NCI-H2081 (cell line): ENCODE measurements at places on chromosomes 3 and 15.

DNA sequence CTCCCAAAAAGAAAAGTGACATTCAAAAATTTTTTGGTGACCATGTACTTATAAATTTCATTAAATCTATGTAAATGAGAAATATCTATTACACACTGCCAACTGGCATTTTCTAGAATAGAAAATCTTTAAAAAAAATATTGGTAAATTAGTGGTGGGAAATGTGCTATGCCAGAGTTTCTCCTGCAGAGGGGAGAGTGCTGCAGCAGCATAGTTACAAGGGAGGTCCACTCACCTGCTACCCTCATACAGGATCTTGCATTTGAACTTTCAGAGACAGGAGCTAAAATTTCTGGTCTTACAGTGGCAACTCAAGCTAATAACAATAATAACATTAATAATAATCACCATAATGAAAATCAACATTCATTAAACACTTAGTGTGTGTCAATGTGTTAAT is 459.6 kb downstream of the NSUN3 start:
- DNase-seq, result peak; percentile 10

- peak; percentile 64 for DNase-seq
Measured at GRCh38 chr3:52056521-52056967, at the start of gene DUSP7. Gene DUSP7, minus strand, starts transcription at chr3:52056571. Its CDS starts 205 bp downstream, at chr3:52056366.

DNA sequence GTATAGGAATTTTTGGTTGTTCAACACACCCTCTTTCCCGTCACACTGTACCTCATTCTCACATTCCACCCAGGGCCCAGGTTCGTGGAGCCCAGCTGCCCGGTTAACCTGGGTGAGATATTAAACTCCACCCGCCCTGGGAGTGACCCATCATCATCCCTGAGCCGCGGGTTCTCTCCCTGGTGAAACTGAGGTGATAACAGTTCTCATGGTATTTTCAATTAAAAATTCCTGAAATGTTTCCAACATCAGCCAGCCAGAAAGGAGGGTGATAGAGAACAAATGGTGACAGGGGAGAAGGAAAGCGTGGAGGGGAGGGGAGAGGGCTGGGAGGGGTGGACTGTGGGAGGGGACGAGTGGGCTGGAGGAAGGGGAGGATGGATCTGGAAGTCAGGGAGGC is 148.8 kb downstream of the ALDH1A2 start:
- no peak for DNase-seq

DNA sequence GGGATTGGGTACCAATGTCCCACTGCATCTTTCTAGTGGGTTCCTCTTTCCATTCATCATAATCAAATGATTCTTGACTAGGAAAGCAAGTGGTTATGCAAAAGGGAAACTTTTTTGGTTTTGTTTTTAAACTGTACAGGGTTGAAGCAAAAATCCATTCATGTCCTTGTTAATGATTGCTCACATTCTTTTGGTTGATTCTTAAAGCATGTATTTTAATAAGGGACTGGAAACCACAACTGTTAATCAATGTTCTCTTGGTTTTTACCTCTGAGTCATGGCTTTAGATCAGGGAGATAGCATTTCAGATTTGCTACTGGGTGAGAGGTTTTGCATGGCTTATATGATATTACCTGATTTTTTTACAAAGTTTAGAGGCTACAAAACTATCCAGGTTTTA is 371.7 kb upstream of the RGMA start:
- no peak for DNase-seq

DNA sequence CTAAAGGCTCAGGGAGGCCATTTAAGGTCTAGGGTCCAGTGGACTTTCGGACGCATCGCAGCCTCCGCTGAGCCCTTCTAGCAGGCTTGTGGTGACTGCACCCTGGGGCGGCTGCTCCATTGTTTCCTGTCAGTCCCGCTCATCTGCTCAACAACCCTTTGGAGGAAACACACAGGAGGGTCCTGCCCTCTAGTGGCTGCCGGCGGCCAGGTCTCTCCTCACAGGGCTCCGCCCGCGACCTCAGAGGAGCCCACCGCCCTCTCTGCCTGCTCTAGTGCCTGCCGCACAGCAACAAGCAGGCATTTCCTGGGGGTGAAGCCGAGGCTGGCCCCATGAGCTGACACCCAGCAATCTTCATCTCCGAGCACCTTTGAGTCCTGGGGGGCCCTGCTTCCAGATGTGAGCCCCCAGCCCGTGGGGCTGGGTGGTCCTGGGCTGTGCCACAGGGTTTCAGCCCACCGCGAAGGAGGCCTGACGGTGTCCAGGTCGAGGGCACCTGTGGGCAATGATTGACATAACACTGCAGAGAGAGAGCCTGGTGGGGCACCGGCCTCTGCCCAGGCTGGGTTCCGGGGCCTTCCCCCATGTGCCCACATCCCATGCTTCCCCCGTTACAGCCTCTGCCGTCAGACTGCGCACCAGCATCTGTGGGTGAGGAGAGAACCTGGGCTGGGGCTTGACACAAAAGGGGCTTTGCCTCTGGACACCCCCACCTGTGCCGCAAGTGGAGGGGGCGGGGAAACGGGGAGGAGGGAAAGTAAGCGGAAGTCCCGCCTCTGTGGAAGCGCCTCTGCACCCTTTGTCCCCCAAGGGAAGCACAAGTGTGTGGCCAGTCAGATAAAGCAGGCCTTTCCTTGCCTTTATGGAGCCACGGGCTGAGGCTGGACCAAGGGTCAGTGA is 27.0 kb upstream of the SFMBT1 start:
- DNase-seq, result peak; percentile 71

- no peak for DNase-seq
Measured at GRCh38 chr15:36426691-36427090, 152.7 kb upstream of the CDIN1 start.

DNA sequence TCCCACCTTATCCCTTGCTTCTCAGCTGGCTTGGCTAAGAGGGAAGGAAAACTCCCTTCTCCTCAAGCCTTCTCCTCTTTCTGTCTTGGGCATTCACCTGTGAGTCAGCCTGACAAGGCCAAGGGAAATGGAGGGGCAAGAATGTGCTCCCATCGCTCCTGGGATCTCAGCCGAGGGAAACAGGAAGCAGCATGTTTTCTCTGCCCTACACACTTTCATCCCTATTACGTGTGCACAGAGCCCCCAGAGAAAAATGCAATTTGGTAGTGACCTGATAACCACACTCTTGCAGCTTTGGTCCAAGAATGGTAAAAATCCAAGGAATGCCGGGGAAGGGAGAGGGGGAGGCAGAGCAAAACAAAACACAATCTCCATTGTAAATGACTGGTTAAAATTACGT is 32.9 kb upstream of the MTMR10 start:
- no peak for DNase-seq

- no peak for DNase-seq
Measured at GRCh38 chr3:189593581-189593980, 37.6 kb upstream of the TP63 start.

GRCh38 chr15:62647202-62647842 is 395.2 kb upstream of the TPM1 start:
- DNase-seq, result no peak

- DNase-seq, result no peak
Measured at GRCh38 chr3:23333633-23334032, 130.5 kb downstream of the UBE2E2 start.

DNA sequence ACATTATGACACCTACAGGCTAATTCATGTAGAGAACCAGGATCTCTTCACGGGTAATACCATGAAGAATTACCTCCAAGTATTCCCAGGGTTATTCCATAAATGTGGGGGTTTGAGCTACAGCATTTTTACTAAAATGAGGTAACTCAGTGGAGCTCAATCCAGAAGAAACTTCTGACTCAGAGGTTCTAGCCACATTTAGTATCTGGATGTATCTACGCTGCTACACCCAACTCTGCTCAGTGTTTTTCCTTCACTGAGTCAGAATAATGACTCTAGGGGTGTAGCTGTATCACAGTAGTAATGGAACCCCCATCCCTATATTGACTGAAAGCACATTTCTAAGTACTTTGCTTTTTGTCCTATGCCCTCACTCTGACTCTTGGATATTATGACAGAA is 52.4 kb downstream of the COPS2 start:
- DNase-seq, result no peak

DNA sequence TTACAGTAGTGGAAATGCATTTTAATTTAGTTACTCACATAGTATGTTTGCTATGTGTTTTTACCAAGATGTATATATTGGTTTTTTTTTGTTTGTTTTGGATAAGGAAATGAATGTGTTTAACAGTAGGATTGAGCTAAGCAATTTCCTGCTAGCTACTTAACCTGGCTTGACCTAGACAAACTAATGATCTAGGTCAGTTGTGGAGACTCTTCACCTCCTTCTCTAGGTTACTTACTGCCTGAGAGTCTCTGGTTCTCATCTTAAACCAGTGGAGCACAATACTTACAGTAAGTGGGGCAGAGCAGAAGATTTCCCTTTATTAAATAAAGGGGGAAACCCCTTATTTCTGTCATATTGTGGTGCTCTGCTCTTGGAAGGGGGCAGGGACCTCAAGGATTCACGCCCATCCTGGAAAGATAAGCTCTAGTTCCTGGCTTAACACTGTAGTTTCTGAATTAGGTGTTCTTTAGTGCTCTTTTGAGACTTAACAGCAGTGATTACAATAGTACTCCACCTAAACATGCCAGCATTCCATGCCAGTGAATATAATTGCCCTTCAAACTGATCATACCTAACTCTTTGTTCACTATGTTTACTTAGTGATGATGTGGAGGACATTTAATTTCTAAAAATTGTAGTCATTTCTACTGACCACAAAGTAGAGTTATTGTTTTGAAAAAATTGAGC is 79.9 kb downstream of the UBP1 start:
- no peak for DNase-seq

DNA sequence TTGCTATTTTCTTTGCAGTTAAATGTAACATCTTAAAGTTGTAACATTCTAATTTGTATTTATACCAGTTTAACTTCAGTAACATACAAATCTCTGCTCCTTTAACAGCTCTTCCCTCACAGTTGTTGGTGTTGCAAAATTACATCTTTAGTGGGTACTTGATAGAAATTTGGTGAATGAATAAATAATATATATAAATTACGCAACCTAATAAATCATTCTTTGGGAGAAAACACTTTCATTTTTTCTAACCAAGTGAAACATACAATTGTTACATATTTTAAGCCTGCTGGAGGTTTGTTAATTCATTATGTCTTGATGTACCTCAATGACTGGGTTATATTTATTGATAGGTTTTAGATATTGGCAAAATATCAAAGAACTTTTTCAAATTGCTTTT is 118.8 kb downstream of the PLD1 start:
- no peak for DNase-seq

DNA sequence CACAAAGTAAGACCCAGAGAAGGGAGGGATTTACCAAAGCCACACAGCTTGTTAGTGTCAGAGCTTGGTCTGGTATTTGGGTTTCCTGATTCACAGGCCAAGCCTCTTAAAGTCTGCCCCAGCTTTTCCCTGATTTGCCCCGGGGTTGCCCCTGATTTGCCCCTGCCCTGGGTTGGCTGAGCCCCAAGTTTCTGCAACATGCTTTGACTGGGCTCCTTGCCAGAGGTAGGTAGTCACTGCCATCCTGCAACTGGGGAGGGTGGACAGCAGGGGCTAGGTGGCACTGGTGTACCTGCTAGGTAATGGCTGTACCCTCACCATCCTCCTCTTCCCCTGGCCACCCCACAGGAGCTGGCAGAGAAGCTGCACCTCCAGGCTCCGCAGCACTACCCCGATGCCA is 2.5 kb downstream of the MPI start:
- no peak for DNase-seq

- DNase-seq, result peak; percentile 87
Measured at GRCh38 chr15:69058830-69059556, 44.5 kb downstream of the NOX5 start.

GRCh38 chr15:80669663-80670273 is 25.3 kb upstream of the ABHD17C start:
- no peak for DNase-seq

GRCh38 chr15:29593629-29594028 is 228.6 kb downstream of the TJP1 start:
- DNase-seq, result no peak

DNA sequence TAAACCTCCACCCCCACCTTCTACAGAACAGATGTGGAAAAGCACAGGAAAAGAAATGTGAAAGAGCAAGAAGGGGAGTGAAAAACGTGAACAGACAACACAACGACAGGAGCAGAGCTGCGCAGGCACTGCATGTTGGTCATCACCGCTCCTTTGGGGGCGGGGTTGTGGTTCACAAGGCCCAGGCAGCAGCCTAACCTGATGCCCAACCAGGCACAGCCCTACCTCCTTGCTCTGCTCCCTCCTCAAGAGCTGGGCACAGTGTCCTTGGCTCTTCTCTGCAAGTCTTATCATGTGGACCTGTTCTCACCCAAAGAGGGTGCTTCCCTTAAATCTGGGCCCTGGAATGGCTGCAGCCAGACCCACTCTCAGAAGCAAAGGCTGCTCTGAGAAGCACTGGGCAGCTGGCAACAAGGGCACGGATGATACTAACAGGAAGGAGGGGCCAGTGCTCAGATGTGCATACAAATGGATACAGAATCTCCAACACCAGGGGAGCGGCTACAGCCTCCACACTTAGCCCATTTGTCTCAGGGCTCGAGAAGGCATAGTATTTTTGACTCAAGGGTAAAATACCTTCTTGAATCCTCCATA is 64.6 kb downstream of the DHX30 start:
- no peak for DNase-seq

DNA sequence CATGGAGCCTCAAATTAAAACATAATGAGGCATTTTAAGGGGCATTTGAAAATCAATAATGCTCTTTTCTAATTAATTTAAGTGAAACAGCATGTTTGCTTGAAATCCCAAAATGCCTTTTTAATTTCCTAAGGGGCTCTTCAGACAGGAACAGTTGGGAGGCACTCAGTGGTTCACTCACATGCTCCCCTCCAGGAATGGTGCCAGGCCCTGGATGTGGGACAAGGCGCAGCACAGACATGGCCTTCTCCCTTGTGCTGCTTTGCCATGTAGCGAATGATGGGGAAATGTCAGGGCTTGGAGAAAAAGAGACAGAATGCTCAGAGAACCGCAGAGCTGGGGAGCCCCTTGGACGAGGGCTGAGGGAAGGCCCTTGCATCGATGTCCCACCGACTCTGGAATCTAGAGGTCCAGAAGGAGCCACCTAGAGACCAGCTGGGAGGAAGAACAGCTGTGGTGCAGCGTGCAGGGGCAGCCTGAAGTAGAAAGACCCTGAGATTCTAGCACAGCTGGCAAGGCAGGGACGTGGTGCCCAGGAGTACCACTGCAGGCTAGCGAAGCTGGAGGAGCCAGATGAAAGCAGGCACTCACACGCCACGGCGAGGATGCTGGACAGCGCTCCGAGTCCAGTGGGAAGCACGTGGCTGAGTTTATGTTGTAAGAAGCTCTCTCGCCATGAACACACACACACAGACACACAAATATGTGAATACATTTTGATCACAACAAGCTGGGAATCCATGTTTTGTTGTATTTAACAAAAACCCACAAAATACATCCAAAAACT is 27.0 kb downstream of the NSMCE3 start:
- DNase-seq, result no peak

DNA sequence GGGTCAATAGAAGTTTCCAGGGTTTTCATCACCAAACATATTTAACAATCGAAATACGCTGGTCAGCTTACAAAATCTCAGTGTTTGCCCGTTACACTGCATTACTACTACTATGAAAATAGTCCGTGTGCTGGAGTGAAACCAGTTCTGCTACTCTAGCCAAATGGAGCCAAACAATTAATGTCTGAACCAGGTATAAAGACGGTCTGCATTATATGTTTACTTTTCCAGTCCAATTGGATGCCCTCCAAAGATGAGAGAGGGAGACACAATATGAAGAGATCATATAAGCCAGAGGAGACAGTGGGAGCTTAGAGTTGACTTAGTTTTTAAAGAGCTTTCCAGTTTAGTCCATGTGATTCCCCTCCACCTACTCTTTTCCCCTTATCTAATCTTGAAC is 6.3 kb upstream of the DUT start:
- peak; percentile 41 for DNase-seq
